ENCODE measurements at places on chromosomes 6 and 20. TPM values are rescaled to one million over a fixed set of nuclear protein-coding genes. Genes with fewer than 3 reads are reported as not detected.

Gene OPRM1
- not detected for total RNA-seq

Gene SIRT5
- 22.5 TPM for total RNA-seq

Gene SLC35A1
- 9.1 TPM for total RNA-seq

Gene HLA-DQA2
- total RNA-seq: not detected

Gene C20orf96
- 2.0 TPM for total RNA-seq

Gene SYNDIG1
- total RNA-seq: not detected

Gene RGL2
- 19.7 TPM for total RNA-seq

Gene EBF4
- total RNA-seq: 8.9 TPM

Gene ZC2HC1B
- total RNA-seq: not detected

Gene OR2J3
- total RNA-seq: not detected

Gene DEFB121
- not detected for total RNA-seq

Gene PERP
- 36.4 TPM for total RNA-seq

Gene DDR1
- 5.1 TPM for total RNA-seq

Gene TMC2
- total RNA-seq: not detected

DNA sequence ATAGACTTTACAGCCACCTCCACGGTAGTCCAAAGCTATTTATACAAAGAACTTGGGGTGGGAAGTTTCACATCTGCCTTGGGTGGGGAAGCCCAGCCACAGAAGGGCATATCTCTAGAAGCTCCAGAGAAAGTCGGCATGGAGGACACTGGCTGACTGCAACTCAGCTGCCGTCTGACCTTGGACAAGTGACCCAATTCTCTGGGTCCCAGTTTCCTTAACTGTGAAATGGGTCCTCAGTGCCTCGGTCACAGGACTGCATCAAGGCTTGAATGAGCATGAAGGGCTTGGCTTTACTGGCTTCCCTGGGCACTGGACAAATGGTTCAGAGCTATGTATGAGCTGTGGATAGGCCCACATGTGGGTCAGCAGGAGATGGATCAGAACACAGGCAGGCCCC, 58.6 kb downstream of the NOL4L start:
- DNase-seq: no peak

- DNase-seq: no peak
Observed at GRCh38 chr6:161792851-161793493, 519.1 kb upstream of the AGPAT4 start.

GRCh38 chr6:119562168-119562567, 212.6 kb upstream of the MAN1A1 start:
- DNase-seq: no peak

- no peak for DNase-seq
Observed at GRCh38 chr6:163380216-163380615, 34.3 kb upstream of the QKI start.

DNA sequence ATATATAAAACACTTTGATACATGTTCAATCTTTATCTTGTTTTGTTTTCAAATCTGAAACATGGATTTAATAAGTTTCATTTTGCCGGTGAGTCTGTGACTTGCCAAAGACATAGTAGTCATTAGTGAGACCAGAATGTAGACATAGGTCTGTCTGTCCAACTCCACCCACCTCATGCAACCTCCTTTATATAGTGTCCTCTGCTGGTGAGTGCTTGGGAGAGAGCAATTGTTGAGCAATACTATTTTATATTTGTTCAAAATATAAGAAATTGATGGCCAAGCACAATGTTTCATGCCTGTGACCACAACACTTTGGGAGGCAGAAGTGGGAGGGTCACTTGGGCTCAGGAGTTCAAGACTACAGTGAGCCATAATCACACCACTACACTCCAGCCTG, 10.8 kb upstream of the LY86 start:
- no peak for DNase-seq

GRCh38 chr20:13024596-13024995, 15.8 kb downstream of the SPTLC3 start:
- no peak for DNase-seq

GRCh38 chr6:43077981-43078511, 1.9 kb downstream of the PTK7 start:
- no peak for DNase-seq

GRCh38 chr6:128098000-128098581, 197.2 kb upstream of the THEMIS start:
- DNase-seq: no peak

DNA sequence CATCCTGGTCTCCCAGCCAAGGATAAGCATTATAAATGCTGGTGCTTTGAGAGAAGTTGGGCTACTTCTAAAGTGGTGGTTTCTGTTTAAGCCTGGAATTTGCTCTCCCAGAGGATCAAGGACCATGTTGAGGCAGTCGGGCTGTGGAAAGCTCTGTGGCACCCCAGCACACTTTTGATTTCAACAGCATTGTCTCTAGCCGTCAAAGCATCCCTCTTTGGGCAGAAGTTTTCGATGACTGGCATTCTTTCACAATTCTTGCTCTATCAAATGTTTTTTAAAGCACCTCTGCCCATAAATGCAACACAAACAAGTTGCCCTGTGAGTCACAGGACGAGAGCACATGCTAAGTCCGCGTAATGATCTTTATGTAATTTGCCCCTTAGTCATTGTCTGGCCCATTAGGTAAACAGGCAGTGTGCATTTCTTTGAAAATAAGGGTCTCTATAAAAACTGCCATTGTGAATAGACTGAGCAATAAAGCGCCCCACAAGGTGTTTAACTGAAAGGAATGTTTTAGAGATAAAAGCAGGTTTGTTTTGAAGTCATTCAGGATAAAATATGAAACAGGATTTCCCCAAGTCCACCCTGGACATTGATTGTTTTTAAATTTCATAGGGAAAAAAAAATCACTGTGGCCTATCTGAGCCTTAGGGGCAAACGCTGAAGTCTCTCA, 44.7 kb upstream of the FOXQ1 start:
- no peak for DNase-seq

- DNase-seq: no peak
Observed at GRCh38 chr20:46203510-46203837, 85.4 kb downstream of the CD40 start.

DNA sequence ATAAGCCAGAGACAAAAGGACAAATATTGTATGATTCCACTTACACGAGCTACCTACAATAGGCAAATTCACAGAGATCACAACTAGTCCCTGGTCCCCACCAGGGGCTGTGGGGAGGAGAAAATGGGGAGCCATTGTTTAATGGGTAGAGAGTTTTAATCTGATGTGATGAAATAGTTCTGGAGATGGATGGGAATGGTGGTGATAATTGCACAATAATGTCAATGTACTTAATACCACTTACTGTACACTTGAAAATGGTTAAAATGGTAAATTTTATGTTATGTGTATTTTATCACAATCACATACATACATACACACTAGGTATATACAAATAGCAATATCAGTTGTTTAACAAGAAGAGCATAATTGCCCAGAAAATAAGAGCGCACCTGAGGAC, 24.3 kb upstream of the GSTA3 start:
- DNase-seq: no peak

GRCh38 chr20:25206063-25206403, 10.5 kb downstream of the ENTPD6 start:
- DNase-seq: no peak

DNA sequence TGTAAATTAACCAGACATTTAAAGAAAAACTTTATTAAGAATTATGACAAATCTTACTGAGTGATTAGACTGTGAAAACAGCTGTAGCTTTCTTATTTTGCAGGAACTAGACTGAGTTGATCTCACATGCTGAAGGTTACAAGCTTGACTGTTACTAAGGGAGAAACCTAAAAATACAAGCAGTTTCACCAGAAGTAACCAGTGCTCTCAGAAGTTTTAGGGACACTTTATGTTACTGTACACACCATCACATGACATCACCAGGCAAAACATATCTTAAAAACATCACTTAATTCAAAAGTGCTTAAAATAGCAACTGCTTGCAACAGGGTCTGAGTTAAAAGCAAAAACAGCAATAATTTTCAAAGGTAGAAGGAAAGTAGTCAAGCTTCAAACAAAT, 5.4 kb downstream of the FBXO30 start:
- DNase-seq: no peak

DNA sequence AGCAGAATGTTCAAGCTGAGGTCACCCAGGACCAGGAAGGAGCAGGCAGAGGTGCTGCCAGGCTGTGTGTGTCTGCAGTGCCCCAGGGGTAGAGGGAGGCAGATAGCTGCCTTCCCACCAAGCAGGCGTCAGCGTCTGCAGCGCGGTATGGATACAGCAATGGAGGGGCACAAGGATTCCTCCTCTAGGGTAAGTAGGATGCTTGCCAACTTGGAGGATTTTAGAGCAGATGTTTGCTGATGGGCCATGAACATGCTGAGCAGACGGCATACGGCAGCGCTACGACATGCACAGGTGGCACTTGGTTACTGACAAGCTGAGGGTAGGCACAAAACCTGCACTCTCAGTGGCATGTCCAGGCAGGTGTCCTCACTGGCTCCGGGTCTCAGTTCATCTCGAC, 48.1 kb downstream of the PSMG4 start:
- DNase-seq: no peak

DNA sequence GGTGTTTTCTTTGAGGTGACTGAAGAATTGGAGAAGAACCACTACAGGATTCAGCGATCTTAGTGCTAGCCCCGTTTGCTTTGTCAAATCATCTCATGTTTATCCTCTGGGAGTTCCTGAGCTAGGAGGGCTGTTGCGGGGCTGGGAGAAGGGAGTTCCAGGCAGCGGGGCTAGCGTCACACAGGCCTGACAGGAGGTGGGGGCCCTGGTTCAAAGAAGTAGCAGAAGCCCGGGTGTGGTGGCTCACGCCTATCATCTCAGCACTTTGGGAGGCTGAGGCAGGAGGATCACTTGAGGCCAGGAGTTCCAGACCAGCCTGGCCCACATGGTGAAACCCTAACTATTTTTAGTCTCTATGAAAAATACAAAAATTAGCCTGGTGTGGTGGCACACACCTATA, 33.2 kb upstream of the SULF2 start:
- no peak for DNase-seq

- no peak for DNase-seq
Observed at GRCh38 chr6:78770765-78771164, 96.6 kb upstream of the IRAK1BP1 start.

- DNase-seq: no peak
Observed at GRCh38 chr20:3398681-3399252, 8.7 kb downstream of the DNAAF9 start.

GRCh38 chr20:50691573-50692551, 520 bp upstream of the RIPOR3 start:
- DNase-seq: no peak
